B cell (primary cell): ENCODE measurements at places on chromosomes 12 and 14. TPM values are rescaled to one million over a fixed set of nuclear protein-coding genes. Genes with fewer than 3 reads are reported as not detected.

The KRT80 gene
- total RNA-seq, result not detected in 2 replicates

The OR4E2 gene
- total RNA-seq, result not detected in 2 replicates

The SLC38A4 gene
- total RNA-seq, result not detected in 2 replicates

The ALDH6A1 gene
- 14.9 and 16.7 TPM in 2 replicates for total RNA-seq

The DCAF4 gene
- total RNA-seq, result 35.3 and 36.2 TPM in 2 replicates

The CLEC1B gene
- total RNA-seq, result not detected in 2 replicates

The APOLD1 gene
- 3.7 and 4.7 TPM in 2 replicates for total RNA-seq
